ENCODE measurements at places on chromosomes 2 and 18. TPM values are rescaled to one million over a fixed set of nuclear protein-coding genes. Genes with fewer than 3 reads are reported as not detected.

IL37 gene
- not detected for total RNA-seq

CIB4 gene
- total RNA-seq = not detected

PROM2 gene
- total RNA-seq = 0.28 TPM

DNAJC5G gene
- total RNA-seq = not detected

DOK6 gene
- total RNA-seq = 7.3 TPM

UGT1A3 gene
- not detected for total RNA-seq

MARCO gene
- total RNA-seq = not detected

IL36RN gene
- 0.09 TPM for total RNA-seq

C2orf92 gene
- total RNA-seq = 1.5 TPM

CD226 gene
- 0.85 TPM for total RNA-seq

FAM161A gene
- 1.9 TPM for total RNA-seq

LYG2 gene
- total RNA-seq = not detected

SERPINB10 gene
- total RNA-seq = not detected

C2orf72 gene
- total RNA-seq = under 0.01 TPM

FNDC4 gene
- total RNA-seq = 11.9 TPM

CCL20 gene
- 0.28 TPM for total RNA-seq

PAIP2B gene
- 0.85 TPM for total RNA-seq

ATP8B1 gene
- total RNA-seq = 8.2 TPM

NMUR1 gene
- total RNA-seq = not detected

LCT gene
- total RNA-seq = not detected

CD8B2 gene
- total RNA-seq = not detected

TCF23 gene
- total RNA-seq = not detected

FASTKD2 gene
- 36.3 TPM for total RNA-seq

MRPL44 gene
- total RNA-seq = 25.7 TPM

ALPP gene
- total RNA-seq = not detected

STARD6 gene
- total RNA-seq = not detected

All from smooth muscle cell of bladder (primary cell).